HS-27A (cell line): ENCODE measurements at places on chromosomes 5 and 9.

GRCh38 chr9:121285835-121286687, 18.1 kb downstream of the GSN start:
- DNase-seq = no peak

GRCh38 chr5:159045165-159045811, 54.4 kb downstream of the EBF1 start:
- no peak for DNase-seq

DNA sequence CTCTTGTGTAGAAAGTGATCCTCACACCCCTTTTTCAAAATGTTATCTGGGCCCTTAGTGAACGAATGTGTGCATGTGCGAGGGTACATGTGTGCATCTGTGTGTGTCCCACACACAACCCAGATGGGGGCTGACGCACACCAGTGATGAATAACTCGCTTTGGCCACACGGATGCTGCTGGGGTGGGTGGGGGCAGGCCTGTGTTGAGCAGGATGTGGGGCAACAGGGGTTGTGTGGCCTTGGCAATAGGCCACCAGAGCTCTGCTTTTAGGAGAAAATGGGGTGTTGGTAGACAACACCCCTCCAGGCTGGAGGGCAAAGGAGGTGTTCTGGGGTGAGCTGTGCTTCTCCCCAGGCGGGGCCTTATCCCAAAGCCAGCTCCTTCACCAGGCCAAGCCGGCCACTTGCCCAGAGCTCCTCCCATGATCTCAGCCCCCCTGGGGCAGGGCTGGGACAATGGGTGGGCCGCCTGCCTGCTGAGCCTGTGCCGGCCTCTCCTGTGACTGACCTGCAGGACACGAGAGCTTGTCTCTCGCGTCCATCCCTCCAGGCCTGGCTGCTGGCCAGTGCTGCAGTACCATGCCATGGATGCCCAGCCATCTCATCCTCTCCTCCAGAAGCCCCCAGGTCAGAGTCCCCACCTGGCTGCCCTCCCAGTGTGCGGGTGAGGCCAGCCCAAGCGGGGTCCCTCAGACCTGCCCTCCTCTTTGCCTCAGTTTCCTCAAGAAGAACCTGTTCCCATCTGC, 1.7 kb downstream of the DBN1 start:
- no peak for DNase-seq

DNA sequence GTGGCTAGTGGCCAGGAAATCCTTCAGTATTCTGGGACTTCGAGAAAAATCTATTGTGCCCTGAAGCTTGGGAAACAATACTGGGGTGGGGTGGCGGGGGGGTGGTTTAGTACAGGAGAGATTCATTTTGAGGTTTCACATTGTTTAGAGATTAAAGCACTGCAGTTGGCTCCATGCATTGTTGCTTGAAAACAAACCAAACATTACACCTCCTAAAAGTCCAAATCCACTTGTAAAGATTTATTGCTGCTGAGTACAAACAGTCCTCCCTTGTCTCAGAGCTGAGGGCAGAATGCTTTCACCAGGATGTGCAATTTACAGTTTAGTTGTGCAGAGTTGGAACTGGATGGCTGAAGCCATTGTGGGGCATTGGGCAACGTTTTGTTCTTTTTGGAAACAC, 49.4 kb downstream of the GGTA1 start:
- no peak for DNase-seq

DNA sequence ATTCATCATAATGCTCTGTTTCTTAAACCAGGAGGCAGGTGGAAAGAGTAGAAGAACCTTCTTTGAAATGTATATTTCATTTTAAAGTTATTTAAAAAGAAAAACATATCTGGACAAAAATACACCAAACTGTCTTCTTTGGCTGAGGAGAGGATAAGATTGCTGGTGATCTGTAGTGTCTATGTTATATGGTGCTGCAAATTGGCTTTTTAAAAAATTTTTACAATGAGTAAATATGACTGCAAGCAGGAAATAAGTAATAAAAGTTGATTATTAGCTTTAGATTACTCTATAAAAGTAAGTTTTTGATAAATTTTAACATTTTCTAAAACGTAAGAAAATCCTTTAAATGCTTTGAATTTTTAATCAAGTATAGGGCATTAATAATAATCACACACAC, 64.9 kb downstream of the CEP120 start:
- no peak for DNase-seq

DNA sequence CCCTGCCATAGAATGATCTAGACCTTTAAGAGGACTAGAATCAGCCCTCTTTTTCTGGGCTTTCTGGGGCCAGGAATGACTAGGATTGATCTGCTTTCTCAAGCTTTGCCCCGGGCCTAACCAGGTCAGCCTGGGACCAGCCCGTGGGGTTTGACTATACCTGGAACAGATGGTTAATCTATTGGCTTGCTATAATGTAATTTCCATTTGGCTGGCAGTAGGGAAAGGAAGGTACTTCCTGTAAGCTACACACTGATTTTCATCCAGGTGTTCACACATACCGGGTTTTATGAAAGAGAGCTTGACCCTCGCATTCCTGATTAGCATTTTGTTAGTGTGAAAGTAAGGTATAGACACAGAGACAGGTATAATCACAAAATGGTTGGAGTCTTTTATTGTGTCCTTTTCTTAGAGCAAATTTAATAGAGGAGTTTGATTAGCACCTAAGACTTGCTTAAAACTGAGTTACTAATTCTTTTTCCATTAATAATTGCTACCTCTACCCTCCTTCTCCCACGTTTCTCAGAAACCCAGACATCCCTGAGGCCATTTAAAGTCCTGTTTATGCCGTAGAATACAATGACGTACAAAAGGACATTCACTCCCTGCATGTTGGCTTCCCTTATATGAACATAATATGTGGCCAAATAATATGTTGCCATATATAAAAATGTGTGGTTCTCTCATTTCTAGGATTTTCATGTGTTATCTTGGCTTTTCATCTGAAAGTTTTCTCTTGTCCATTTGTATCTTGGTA, 17.3 kb downstream of the LNPEP start:
- no peak for DNase-seq

DNA sequence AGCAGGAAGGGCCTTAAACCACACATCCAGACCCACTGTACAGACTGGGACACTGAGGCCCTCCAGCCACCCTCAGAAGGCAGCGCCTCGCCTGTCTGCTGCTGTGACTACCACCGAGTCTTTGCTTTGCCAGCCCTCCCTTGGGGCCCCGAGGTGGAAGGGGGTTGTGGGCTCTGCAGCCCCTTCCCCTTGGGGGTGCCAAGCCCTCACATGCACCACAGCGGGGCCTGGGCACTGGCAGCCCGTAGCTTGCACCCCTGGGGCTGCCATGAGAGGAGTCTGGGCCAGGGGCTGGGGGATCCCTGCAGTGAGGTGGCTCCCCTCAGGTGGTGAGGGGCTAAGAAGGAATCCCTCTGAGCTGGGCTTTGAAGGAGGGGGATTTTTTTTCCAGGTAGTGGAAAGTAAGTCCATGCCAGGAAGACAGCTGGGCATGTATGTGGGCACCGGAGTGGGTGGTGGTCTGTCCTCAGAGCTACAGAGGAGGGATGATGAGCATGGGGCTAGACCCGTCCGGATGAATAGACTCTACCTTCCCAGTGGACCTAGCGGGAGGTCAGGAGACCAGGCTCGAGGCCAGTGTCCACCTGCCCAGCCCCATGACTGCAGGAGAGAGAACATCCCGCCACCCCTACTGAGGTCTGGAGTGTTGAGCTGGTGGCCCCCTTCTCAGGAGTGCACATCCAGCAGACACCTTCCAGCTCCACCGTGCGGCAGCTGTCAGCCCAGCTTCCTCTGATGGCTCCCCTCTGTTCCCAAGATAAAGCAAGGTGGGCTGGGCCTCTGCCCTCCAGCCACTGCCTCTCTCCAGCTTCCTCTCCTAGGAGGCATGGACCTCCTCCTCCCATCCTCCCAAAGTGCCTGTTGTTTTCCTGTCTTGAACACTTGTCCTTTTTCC, 15.9 kb downstream of the FLT4 start:
- DNase-seq = no peak

GRCh38 chr9:79637177-79637925, 65.6 kb downstream of the TLE4 start:
- DNase-seq = no peak

- DNase-seq = no peak
Measured at GRCh38 chr5:71891856-71892255, 172.8 kb downstream of the CARTPT start.

DNA sequence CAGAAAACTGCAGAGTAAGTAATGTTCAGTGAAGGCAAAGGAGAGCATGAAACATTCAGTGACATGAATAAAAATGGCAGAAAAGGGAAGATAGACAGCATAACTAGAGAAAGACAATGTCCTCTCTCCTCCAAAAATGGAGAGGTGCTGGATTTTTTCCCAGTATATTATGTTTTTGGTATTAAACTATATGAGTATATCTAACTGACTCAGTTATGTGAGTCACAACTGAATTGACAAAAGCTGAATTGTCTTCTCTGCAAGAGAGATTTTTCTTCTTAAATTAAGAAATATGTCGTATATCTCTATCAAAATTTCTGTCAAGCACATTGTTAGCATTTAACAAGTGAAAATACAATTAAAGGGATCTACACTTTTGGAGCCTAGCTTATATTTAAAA, 375.1 kb downstream of the CHSY3 start:
- no peak for DNase-seq

DNA sequence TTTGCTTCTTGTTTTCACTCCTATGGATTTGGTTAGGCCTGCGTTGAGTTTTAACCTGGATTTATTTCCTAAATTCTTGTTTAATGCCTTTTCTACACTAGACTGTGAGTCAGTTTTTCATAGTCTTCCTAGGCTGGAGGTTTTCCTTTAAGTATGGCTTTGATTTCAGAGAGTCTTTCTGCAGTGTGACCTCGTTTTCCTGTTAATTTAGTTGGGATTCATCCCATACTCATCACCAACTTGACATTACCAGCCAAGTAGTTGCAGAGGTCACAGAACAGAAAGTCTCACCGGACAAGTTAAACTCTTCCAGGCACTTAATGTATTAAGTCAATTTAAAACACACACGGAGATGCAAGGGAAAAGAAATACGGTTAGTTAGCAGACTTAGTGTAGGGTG, 29.7 kb upstream of the AUH start:
- DNase-seq = no peak

DNA sequence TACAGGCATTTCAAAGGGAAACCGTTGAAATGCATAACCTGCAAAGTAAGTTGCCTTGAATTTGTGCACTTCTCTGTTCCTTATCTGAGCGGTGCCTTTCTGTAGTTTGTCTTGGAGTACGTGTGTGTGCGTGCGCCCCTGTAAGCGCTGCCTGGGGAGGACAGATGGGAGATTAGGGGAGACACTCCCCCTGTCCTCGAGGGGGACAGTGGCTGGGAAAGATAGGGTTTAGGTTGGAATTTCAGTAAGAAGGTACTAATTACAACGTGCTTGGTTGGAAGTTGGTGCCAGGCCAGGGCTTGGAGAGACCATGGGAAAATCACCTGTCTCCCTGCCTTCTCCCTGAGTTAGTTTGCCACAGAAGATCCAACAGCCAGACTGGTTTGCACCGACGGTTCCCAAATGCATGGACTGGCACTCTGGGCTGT, 73.2 kb downstream of the PIK3R1 start:
- no peak for DNase-seq

DNA sequence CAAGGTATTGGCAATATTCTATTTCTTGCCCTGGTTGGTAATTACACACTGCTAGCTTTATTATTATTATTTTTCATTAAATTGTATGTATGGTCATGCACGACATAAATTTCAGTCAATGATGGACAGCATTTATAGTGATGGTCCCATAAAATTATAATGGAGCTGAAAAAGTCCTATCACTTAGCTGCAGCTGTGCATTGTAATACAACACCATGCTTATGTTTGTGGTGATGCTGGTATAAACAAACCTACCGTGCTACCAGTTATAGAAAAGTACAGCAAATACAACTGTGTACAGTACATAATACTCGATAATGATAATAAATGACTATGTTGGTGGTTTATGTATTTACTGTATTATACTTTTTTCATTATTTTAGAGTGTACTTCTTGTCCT, 65.5 kb downstream of the NR3C1 start:
- no peak for DNase-seq

GRCh38 chr5:135045488-135045887, 11.5 kb upstream of the PITX1 start:
- DNase-seq = no peak

GRCh38 chr5:149632311-149633251, 51.3 kb downstream of the ARHGEF37 start:
- no peak for DNase-seq

- no peak for DNase-seq
Measured at GRCh38 chr9:5515261-5515650, 4.9 kb downstream of the PDCD1LG2 start.

DNA sequence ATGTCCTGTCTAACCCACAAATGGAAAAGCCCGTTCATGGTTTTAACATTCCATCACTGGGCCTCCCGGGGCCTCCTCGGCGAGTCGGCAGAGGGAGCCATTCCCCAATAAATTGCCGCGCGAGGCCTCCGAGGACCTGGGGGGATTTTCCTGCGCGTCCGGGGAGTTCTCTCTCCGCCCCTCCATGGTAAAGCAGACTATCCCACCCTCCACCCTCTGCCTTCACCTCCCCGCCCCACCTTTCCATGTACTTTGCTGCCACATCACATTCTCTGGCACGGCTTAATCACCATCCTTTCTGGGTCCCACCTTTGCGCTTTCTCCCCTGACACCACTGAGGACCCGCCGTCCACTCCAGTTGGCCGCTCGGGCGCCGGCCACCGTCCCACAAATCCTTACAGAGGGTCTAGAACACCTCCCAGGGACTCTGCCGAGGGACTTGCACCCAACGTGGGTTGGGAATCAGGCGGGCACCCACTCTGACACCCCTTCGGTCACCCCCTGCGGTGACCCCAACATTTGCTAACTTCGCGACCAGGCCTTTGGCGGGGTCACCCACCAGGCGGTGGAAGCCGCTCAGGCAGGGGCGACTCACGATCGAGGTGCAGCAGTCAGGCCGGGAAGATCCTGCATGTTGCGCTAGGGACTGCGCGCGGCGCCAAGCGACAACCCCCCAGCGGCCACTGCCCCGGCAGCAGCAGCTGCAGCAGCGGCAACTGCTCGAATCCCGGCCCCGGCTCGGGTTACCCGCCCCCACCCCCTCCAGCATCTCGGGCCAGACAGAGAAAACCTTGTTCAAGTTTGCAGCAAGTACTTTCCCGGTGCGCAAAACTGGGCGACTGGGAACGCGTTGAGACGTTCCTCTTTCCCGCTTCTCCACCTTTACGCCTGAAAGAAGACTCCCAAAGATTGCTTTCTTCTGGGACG, at the start of gene MEGF10:
TSS of gene MEGF10 (plus strand) at position 778 of the 927 bp plus-strand sequence. CDS start 40,513 bp downstream, outside the sequence.
- DNase-seq = no peak

DNA sequence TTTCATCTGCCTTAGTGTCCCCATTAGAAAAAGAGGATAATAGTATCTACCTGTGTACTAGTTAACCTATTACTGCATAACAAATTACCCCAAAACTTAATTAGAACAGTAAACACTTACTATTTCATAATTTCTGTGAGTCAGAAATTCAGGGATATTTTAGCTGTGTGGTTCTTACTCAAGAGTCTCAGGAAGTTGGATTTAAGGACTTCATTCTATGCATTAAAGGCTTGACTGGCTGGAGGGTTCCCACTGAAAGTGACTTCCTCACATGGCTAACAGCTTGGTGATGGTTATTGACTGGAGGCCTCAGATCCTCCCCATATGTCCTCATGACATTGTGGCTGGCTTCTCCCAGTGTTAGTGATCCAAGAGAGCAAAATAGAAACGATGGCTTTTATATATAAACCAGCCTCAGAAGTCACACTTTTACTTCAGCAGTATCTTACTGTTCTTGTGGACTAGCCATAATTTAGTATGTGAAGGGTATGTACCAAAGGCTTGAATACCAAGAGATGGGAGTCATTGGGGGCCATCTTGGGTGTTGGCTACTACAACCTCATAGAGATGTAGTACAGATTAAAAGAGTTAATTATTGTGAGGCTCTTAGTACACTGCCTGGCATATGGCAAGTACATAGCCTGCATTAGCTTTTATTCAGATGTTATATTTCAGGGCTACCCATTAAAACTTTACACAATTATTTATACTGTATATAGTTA, 9.9 kb downstream of the RAD23B start:
- DNase-seq = no peak
